Stimulated activated CD4-positive, alpha-beta T cell treated with anti-CD3 and anti-CD28 coated beads, Interleukin-2, amount 100 ng/mL, for 4 hours (primary cell): ENCODE measurements at places on chromosomes 5 and 9.

DNA sequence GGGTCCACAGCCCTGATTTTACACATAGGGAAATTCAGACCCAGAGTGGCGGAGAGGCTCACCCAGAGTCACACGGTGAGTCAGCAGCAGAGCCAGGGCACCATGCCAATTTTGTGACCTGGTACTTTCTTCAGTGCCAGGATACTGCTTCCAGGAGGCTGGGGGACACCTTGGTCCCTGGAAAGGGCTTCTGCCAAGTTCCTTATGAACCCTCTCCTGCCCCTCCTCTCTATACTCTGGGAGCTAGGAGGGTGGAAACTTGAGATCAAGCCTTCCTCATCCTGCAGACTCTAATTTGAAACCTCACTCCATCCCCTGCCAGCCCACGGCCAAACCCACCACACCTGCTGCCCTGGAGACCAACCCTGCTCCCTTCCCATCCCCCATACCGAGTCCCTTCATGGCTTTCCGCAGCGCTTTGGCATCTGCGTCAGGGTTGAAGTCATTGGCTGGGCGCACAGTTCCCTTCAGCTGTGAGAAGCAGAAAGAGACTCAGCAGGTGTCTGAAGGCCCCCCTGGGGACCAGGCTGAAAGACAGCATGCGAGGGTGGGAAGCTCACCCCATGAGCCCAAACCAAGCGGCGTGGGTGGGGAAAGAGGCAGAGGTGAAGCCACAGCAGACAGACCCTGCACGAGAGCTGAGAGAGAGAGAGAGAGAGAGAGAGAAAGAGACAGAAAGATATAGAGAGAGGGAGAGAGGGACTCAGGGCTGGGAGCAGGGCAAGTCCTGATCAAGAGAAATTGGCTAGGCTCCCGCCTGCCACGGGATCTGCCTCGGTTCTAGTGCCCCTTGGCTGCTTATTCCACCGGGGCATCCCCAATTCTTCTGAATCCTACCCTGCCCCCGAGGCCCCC is 33.5 kb downstream of the ANXA6 start:
- peak; percentile 21 for DNase-seq

DNA sequence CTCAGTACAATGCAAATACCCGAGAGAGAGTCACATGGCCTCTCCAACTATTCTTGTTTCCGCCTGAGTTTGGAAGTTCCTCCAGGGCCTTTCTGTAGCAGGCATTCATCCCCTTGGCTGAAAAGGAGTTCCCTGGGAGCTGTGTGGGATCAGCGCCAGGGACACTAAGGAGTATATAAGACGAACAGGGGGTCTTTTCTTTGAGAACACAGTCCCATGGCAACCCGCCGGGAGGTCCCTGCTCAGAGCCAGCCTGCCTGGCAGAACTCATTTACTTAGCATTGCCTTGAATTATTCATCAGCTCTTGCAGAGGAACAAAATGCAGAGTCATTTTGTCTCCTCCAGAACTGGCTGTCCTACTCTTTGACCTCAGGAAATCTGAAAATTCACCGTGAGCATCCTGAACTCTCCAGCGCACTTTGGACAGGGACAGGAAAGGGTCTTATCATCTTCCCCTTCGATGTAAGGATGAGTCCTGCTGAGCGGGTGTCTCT is 120.4 kb upstream of the OSMR start:
- no peak for DNase-seq

GRCh38 chr5:17888155-17888554 is 253.9 kb downstream of the TAF11L14 start:
- DNase-seq: no peak

GRCh38 chr9:123349691-123350480 is 6.1 kb upstream of the CRB2 start:
- DNase-seq: peak; percentile 53

GRCh38 chr5:34034534-34035327 is 8.3 kb downstream of the C1QTNF3 start:
- DNase-seq: no peak

DNA sequence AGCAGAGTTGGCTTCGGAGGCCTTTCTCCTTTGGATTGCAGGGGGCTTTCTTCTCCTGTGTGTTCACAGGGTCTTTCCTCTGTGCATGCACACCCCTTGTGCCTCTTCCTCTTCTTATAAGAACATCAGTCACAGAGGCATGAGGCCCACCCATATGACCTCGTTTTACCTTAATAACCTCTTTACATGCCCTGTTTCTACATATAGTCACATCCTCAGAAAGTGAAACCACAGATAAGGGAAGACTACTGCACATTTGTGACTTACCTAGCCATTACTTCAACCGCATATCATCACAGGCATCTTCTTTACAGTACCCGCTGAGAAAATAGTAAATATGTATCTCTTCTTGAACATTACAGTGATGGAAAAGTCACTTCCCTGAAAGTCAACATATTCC is 204.9 kb upstream of the TARS1 start:
- no peak for DNase-seq

- DNase-seq: no peak
Measured at GRCh38 chr5:37836592-37837413, 3.0 kb downstream of the GDNF start.

DNA sequence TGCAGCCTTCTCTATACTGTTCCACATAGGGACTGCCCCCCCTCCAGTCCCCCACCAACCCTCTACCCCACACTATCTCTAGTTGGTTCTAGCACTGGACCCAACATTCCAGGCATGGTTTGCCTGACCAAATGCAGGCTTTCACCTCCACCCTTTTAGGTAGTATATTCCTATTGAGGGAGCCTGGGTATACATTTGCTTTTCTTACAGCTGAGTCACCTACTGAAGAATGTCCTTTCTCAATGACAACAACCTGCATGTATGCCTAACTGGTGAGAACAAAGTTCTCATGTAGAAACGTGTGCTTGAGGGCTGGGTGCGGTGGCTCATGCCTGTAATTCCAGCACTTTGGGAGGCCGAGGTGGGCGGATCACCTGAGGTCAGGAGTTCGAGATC is 8.2 kb downstream of the TNIP1 start:
- DNase-seq: no peak

DNA sequence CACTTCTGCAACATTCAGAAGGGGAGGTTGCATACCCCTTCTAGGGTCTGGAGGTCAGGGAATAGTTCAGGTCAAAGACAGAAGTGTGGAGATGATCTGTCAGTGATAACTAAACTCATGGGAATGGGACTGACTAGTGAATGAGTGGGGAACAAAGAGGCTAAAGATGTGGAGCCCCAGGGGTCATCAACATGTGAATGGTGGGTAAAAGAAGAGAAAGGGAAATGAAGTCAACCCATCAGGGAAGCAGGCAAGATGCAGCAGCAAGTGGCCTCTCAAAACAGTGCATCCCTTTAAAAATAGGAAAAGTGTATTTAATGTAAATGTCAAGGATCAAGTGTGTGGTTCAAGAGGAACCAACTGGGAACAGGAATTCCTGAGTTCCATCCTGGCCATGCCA is 69.9 kb downstream of the PLPPR1 start:
- no peak for DNase-seq

GRCh38 chr9:84339962-84340361 is 596 bp downstream of the SLC28A3 start:
- DNase-seq: no peak

- no peak for DNase-seq
Measured at GRCh38 chr5:168186289-168187074, 105.0 kb upstream of the WWC1 start.
